ENCODE measurements at places on chromosomes 12 and 14.

GRCh38 chr14:72678356-72678755 is 215.5 kb downstream of the DPF3 start:
- peaks cover 19% of the 10 kb centered on the region for H3K36me3 ChIP-seq
- H3K27me3 ChIP-seq = no peaks in the 10 kb centered on the region
- no peak for DNase-seq
- H3K27ac ChIP-seq = no peak overlapping the region

- peaks cover 4% of the 10 kb centered on the region for H3K27me3 ChIP-seq
- DNase-seq = no peak
- no peaks in the 10 kb centered on the region for H3K36me3 ChIP-seq
- H3K4me1 ChIP-seq = peaks cover 13% of the 10 kb centered on the region
- no peak overlapping the region for H3K4me3 ChIP-seq
Observed at GRCh38 chr14:69321601-69322330, 61.8 kb downstream of the GALNT16 start.

GRCh38 chr12:2540535-2540941 is 254.2 kb upstream of the FKBP4 start:
- no peak overlapping the region for H3K4me3 ChIP-seq
- H3K4me1 ChIP-seq = no peaks in the 10 kb centered on the region
- no peaks in the 10 kb centered on the region for H3K36me3 ChIP-seq

DNA sequence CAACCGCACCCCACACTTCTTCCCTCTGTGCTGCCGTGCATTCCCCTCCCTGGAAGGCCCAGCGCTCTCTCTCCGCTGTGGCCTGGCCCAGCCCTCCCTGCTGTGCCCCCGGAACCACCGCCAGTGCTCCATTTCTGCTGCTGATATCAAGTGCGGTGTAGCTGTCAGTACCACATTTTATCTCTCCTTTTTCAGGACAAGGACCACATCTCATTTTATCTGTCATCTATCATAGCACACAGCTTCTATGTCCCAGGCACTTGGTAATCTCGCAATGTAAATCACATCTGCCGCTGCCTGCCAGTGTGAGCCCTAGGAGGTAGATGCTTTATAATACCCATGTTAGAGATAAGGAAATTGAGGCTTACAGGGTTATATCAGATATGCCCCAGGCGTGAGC is 18.3 kb downstream of the IL31 start:
- H3K27ac ChIP-seq = no peak overlapping the region
- peaks cover 6% of the 10 kb centered on the region for H3K27me3 ChIP-seq
- H3K4me1 ChIP-seq = no peaks in the 10 kb centered on the region
- no peak for DNase-seq
- peaks cover 1% of the 10 kb centered on the region for H3K36me3 ChIP-seq

DNA sequence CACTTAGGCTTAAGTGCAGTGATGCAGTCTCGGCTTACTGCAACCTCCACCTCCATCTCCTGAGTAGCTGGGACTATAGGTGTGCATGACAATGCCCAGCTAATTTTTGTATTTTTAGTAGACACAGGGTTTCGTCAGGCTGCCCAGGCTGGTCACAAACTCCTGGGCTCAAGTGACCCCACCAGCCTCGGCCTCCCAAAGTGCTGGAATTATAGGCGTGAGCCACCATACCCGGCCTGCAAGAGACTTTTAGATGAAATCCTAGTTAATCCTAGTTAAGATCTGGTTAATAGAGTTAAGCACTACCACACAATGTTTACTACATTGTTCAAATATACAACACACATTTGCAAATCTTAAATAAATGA is 196.5 kb upstream of the AMIGO2 start:
- DNase-seq = no peak
- no peaks in the 10 kb centered on the region for H3K36me3 ChIP-seq
- peak overlapping the region; percentile 72 for H3K27ac ChIP-seq
- H3K4me1 ChIP-seq = peaks cover 42% of the 10 kb centered on the region

DNA sequence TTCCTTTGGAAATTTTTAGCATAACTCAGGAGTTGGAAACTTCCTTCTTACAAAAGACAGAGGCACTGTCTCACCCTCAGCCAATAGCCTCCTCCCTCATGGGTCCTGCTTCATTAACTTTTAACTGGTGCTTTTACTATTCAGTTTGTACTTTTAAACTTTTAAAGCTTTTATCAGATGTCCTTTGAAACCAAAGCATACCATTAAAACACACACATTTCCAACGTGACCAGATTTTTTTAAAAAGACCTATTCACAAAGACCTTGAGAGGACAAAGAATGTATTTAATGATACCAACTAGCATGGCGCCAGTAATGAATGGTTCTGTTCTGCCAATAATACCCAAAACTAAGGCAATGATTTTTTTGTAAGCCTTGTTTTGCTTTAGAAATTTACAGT is 173.6 kb upstream of the EEA1 start:
- no peak overlapping the region for H3K4me3 ChIP-seq
- H3K27ac ChIP-seq = no peak overlapping the region
- H3K36me3 ChIP-seq = no peaks in the 10 kb centered on the region
- peaks cover 8% of the 10 kb centered on the region for H3K4me1 ChIP-seq

- DNase-seq = no peak
- H3K27ac ChIP-seq = no peak overlapping the region
- H3K36me3 ChIP-seq = peaks cover 8% of the 10 kb centered on the region
Observed at GRCh38 chr12:53571295-53571694, 54.9 kb downstream of the ATF7 start.

- H3K27me3 ChIP-seq = no peaks in the 10 kb centered on the region
- no peak for DNase-seq
- no peak overlapping the region for H3K4me3 ChIP-seq
- no peak overlapping the region for H3K27ac ChIP-seq
- peaks cover 17% of the 10 kb centered on the region for H3K4me1 ChIP-seq
Observed at GRCh38 chr14:30998100-30998706, 27.2 kb upstream of the AP4S1 start.

- H3K27me3 ChIP-seq = no peaks in the 10 kb centered on the region
- H3K4me1 ChIP-seq = peaks cover 16% of the 10 kb centered on the region
- H3K27ac ChIP-seq = no peak overlapping the region
- H3K4me3 ChIP-seq = no peak overlapping the region
- no peak for DNase-seq
Observed at GRCh38 chr14:103443111-103443510, 57.9 kb downstream of the MARK3 start.

DNA sequence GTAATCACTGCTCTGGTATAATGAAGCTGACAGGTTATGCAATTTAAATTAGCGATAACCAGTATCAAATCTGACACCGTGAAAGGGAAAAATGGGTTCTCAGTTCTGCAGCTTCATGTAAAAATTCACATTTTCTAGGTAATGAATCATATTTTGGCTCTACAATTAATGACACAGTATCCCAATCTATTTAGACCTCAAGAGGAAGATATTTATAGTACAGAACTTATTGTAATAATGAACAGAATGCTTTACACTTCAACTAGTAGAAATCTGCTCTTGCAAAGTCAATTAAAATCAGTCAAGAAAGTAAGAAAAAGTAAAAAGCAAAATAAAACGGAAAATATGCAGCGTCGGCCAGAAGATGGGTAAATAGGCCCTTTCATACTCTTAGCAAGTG is 24.3 kb downstream of the SEL1L start:
- H3K27me3 ChIP-seq = no peaks in the 10 kb centered on the region
- H3K4me1 ChIP-seq = peaks cover 5% of the 10 kb centered on the region
- H3K4me3 ChIP-seq = no peak overlapping the region
- no peak for DNase-seq

DNA sequence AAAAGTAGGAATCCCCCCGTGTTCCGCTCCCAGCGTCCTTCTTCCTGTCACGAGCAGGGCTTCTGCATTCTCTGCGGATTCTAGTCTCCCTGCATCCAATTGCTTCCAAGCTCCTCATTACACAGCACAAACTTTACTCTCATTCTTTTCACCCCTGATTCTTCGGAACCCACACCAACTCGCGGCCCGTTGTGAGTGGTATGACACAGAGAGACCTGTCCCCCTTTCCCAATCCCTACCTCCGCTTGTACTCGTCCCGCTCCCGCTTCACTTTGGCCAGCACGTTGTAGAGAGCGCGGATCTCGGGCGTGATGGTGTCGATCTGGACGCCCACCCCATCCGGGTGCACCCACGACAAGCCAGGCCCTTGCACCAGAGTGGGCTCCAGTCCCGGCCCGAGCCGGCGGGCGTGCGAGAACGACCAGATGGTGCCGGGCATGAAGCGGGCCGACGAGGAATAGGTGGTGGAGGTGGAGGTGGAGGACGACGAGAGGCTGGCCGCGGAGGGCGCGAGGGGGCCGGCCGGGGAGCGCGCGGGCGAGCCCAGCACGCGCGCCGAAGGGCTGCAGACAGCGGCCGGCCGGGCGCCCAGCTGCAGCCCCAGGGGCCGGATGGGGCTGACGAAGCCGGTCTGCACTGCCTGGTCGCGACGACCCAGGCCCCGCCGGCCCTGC is 687 bp downstream of the IFFO1 start:
- H3K27me3 ChIP-seq = no peaks in the 10 kb centered on the region
- H3K27ac ChIP-seq = no peak overlapping the region
- peak; percentile 28 for DNase-seq
- peak overlapping the region; percentile 94 for H3K4me3 ChIP-seq

DNA sequence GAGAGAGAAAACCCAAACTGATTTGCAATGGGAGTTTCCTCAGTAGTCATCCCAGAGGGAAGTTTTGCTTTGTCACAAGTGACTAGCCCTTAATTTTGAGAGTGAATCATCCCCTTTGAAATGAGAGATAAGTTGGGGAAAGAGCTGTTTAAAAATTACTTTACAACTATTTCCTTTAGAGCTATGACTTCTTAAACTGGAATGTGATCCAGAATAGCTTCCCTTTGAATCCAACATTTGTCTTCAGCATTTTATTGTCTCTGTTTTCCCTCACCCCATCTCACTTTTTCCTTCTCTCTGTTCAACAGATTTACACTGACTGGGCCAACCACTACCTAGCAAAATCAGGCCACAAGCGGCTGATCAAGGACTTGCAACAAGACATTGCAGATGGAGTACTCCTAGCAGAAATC is 109.3 kb downstream of the NAV3 start:
- no peak overlapping the region for H3K4me3 ChIP-seq
- peaks cover 4% of the 10 kb centered on the region for H3K27me3 ChIP-seq
- no peaks in the 10 kb centered on the region for H3K36me3 ChIP-seq
- no peak overlapping the region for H3K27ac ChIP-seq

DNA sequence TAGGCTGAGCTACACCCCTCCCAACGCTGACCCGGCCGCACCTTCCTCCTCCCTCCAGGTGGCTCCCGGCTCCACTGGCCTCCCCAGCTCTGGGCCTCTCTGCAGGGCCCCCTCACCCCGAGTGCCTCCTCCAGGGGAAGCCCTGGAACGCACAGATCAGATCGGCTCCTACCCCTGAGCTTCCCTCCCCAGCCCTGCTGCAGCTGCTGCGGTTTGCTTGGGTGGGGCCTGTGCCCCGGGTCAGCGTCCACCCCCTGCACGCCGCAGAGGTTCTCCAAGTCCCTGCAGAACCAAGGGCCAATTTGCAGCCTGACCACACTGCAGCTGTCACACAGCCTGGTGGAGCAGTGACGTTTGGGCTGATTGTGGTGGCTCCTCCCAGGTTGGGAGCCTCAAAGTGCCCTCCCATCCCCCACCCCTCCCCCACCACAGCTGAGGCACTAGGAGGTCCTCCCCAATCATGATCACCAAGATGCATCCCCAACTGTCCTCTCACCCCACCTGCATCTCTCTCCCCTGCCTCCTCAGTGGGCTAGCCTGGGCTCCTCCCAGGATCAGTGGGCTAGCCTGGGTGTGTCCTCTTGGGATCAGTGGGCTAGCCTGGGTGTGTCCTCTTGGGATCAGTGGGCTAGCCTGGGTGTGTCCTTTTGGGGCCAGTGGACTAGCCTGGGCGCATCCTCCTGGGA is 12.8 kb upstream of the FBRSL1 start:
- no peak for DNase-seq
- peak overlapping the region; percentile 73 for H3K27ac ChIP-seq
- no peaks in the 10 kb centered on the region for H3K36me3 ChIP-seq
- H3K4me1 ChIP-seq = peaks cover 48% of the 10 kb centered on the region
- no peaks in the 10 kb centered on the region for H3K27me3 ChIP-seq
- peak overlapping the region; percentile 63 for H3K4me3 ChIP-seq

GRCh38 chr12:131100031-131100674 is 146.4 kb downstream of the ADGRD1 start:
- no peak for DNase-seq
- peaks cover 4% of the 10 kb centered on the region for H3K27me3 ChIP-seq
- H3K4me3 ChIP-seq = no peak overlapping the region
- H3K27ac ChIP-seq = no peak overlapping the region
- no peaks in the 10 kb centered on the region for H3K36me3 ChIP-seq

DNA sequence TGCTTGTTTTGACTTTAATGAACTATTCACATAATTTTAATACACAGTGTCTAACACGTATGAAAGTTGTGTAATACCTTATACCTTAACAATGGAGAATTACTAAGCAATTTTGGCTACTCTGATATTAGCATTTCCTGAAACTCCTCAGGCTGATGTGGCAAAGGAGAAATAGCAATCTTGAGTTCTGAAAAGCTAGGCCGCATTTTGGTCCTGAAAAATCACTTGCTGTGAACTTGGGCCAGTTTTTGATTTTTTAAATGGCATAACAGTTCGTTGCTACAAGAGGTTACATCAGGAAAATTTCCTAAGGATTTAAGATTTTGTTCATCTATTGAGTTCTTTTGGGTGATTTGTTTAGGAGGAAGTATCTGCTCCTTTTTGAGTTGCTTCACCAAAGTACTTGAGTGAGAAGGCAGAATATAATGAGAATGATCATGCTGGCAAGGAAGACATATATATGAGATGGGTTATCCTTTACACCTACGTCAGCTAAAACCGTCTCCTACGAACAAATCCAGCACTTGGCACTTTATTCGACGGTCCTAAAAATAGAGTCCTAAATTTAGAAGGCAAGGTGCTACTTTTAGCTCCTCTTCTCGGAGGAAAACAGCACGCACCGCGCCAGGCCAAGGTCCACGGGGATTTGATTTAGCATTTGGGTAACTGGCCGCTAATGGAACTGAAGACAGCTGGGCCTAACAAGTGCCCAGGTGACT is 32.2 kb downstream of the MIA2 start:
- no peak for DNase-seq
- no peaks in the 10 kb centered on the region for H3K27me3 ChIP-seq
- peaks cover 18% of the 10 kb centered on the region for H3K4me1 ChIP-seq
- peak overlapping the region; percentile 99 for H3K27ac ChIP-seq
- no peaks in the 10 kb centered on the region for H3K36me3 ChIP-seq

DNA sequence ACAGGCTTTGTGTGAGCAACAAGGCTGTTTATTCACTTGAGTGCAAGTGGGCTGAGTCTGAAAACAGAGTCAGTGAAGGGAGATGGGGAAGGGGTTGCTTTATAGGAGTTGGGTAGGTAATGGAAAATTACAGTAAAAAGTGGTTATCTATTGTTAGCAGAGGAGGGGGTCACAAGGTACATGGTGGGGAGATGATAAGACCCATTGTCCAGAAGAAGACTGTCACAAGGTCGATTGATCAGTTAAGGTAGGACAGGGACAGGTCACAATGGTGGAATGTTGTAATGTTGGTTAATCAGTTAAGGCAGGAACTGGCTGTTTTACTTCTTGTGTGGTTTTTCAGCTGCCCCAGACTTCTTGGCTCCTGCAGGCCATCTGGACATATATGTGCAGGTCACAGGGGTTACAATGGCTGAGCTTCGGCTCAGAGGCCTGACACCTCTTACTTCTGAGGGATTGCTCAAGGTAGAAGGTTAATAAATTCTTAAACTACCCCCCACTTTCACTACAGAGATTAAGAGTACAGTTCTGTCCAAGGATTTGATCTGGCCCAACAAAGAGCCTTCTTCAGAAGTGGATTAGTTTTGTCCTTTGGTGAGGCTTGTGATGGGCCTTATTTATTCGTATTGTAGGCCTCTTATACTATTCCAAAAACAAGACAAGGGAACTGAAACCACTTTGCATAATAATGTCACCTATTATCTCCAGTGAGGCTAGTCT is 13.8 kb upstream of the DHRS4 start:
- H3K27ac ChIP-seq = no peak overlapping the region
- no peak for DNase-seq
- H3K27me3 ChIP-seq = peaks cover 2% of the 10 kb centered on the region
- peaks cover 21% of the 10 kb centered on the region for H3K36me3 ChIP-seq
- H3K4me1 ChIP-seq = peaks cover 12% of the 10 kb centered on the region
